CD4-positive, alpha-beta T cell (primary cell): ENCODE measurements at places on chromosomes 5 and 9. TPM values are rescaled to one million over a fixed set of nuclear protein-coding genes. Genes with fewer than 3 reads are reported as not detected.

OR1Q1 gene
- not detected for total RNA-seq

- H3K4me1 ChIP-seq: no peaks in the 10 kb centered on the region
- H3K4me3 ChIP-seq: no peak overlapping the region
- no peak overlapping the region for H3K27ac ChIP-seq
- H3K27me3 ChIP-seq: peaks cover 2% of the 10 kb centered on the region
Measured at GRCh38 chr9:99405359-99405758, 183.3 kb downstream of the SEC61B start.

SLC46A2 gene
- total RNA-seq: not detected

DNA sequence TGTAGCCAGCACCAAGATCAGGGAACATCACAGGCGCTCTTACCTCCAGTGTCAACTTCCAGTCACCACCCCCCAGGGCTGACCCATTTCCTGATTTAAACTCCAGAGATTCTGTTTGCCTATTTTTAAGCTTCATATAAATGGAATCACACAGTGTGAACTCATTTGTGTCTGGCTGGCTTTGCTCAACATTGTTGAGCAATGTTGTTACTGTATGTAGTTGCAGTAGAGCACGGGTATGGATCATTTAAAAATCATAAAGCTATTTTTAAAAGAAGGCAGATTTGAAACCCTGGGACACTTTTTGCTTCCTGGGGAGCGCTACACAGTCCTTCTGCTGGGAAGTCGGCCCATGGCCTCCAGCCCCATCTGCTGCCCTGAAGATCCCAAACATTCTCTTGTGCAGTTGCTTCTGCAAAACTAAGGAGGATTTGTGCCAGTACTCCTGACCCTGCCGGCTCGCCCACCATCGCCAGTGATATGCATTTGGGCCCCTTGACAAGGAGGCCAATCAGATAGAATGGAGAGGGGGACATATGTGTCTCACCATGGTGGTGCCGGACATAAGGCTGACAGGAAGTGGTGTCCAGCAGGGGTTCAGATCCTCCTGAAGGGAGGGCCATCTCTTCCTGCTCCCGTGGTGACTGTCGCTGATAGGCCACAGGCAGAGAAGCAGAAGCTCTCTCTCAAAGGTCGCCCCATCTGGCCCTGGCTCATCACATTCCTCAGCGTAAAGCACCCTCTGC, 13.3 kb downstream of the DCANP1 start:
- no peak overlapping the region for H3K27ac ChIP-seq
- H3K4me1 ChIP-seq: no peaks in the 10 kb centered on the region

DNA sequence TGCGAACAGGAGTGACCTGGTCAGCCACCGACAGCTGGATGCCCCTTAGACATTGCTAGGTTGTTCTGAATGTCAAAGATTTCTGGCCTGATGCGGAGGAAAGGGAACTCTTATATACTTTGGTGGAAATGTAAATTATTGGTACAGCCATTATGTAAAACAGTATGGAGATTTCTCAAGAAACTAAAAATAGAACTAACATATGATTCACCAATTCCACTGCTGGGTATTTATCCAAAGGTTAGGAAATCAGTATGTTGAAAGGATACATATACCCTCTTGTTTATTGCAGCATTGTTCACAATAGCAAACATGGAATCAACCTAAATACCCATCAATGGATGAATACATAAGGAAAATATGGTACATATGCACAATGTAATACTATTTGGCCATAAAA, 31.8 kb downstream of the DMRT3 start:
- H3K27me3 ChIP-seq: peaks cover 4% of the 10 kb centered on the region
- no peak overlapping the region for H3K4me3 ChIP-seq
- DNase-seq: no peak
- no peaks in the 10 kb centered on the region for H3K36me3 ChIP-seq
- H3K27ac ChIP-seq: no peak overlapping the region
- H3K4me1 ChIP-seq: peaks cover 4% of the 10 kb centered on the region

- H3K27me3 ChIP-seq: no peaks in the 10 kb centered on the region
- H3K27ac ChIP-seq: no peak overlapping the region
- H3K36me3 ChIP-seq: no peaks in the 10 kb centered on the region
- no peak overlapping the region for H3K4me3 ChIP-seq
- no peaks in the 10 kb centered on the region for H3K4me1 ChIP-seq
Measured at GRCh38 chr5:25909163-25909562, 1129.2 kb downstream of the CDH9 start.

- DNase-seq: no peak
- no peaks in the 10 kb centered on the region for H3K36me3 ChIP-seq
- no peaks in the 10 kb centered on the region for H3K4me1 ChIP-seq
- no peak overlapping the region for H3K27ac ChIP-seq
Measured at GRCh38 chr5:78798673-78799029, 150.1 kb upstream of the LHFPL2 start.

PLAC8L1 gene
- not detected for total RNA-seq

WDR55 gene
- 42.9 TPM for total RNA-seq

GRCh38 chr9:38685535-38685934, 34.4 kb downstream of the FAM240B start:
- no peak overlapping the region for H3K4me3 ChIP-seq
- H3K36me3 ChIP-seq: no peaks in the 10 kb centered on the region
- no peaks in the 10 kb centered on the region for H3K4me1 ChIP-seq
- no peak overlapping the region for H3K27ac ChIP-seq
- no peak for DNase-seq

DNA sequence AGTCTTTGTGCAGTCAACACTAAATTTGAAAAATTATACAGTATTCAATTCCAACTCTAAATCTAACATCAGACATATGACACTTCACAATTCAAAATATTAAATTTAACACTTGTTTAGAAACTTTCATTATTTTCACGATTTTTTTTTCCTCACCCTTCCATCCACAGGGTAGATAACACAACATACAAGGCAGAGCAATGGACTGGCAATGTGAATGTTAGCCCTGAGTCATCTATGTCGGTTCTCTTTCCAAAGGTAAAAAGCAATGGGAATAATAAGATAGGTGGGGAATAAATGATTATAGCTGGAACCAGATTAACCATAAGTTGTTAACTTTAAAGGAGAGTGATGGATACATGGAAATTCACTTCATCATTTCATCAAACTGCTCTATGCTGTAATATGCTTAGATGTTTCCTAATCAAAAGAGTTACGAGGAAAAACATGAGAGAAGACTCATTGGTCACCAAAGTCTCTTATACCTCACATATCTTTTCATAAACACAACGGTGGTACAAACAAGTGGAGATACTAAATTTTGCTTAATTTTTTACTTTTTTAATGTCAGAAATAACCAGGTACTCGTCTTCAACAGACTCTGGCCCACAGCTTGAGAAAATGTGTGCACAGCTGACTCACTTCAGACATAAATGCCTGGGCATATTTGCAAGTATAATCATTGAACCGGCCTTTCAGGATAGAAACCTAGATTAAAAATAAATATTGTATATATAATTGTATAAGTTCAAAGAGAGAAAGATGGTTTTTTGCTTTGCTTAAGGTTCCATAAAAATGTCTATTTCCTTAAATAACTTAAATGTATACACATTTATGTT, 23.0 kb downstream of the RFX3 start:
- no peak for DNase-seq
- no peaks in the 10 kb centered on the region for H3K36me3 ChIP-seq
- no peak overlapping the region for H3K27ac ChIP-seq

DNA sequence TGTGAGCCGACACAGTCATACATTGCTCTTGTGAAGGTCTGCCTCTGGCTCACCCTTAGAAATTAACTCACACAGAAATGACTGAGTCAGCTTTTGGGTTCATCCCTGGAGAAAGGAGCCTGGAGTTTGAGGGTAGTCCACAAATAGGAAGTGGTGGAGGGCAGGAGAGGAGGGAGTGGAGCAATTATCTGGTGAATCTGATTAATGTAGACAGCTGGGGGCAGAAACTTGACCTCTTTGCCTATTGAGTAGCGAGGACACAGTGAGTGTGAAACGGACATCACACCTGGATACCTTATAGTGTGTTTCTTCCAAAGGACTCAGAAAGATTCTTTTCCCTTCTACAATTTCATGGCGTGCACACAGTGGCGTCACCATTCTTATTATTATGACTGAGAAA, 48.5 kb upstream of the MSX2 start:
- DNase-seq: no peak
- H3K4me3 ChIP-seq: no peak overlapping the region
- H3K36me3 ChIP-seq: no peaks in the 10 kb centered on the region
- no peak overlapping the region for H3K27ac ChIP-seq
- no peaks in the 10 kb centered on the region for H3K27me3 ChIP-seq

PLAA gene
- 34.1 TPM for total RNA-seq
